ENCODE measurements at places on chromosomes 6 and 20. TPM values are rescaled to one million over a fixed set of nuclear protein-coding genes. Genes with fewer than 3 reads are reported as not detected.

Gene ADGRF4
- total RNA-seq: not detected

Gene LIN28B
- not detected for total RNA-seq

Gene FAM209B
- 1.3 TPM for total RNA-seq

Gene EDN1
- not detected for total RNA-seq

- DNase-seq: peak; percentile 28
These were observed 255.6 kb downstream of the ERMARD start for GRCh38 chr6:170006900-170007467.

GRCh38 chr6:90468080-90468479 lies 118.8 kb downstream of the MAP3K7 start:
- peak; percentile 50 for DNase-seq

Gene TMEM200A
- total RNA-seq: 5.0 TPM

- DNase-seq: no peak
These were observed 244.9 kb downstream of the DHX35 start for GRCh38 chr20:39206899-39207564.

GRCh38 chr6:37783025-37783855 lies 36.3 kb upstream of the ZFAND3 start:
- no peak for DNase-seq

- DNase-seq: no peak
These were observed 684.2 kb downstream of the KIF16B start for GRCh38 chr20:15889061-15889460.

DNA sequence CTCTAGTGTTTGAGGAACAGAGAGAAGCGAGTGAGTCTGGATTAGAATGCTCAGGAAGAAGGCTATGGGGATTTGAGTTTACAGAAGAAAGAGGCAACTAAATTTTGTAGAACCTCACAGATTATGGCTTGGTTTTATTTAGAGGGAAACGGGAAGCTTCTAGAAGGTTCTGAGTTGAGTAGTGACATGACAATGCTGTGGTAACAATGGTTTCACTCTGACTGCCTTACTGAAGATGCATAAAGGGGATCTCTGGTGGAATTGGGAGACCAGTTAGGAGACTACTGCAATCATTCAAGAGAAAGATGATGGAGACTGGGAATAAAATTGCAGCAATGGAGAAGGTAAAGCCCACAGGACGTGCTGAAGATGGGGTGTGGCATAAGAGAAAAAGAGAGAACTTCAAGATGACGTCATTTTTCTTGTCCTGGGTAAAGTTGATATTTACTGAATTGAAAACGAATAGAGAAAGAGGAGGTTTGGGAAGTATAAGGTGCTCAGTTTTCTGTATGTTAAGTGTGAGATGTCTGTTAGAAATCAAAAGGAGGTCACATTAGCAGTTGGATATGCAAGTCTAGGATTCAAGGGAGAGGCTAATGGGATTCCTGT lies 710.1 kb upstream of the NRSN1 start:
- no peak for DNase-seq

DNA sequence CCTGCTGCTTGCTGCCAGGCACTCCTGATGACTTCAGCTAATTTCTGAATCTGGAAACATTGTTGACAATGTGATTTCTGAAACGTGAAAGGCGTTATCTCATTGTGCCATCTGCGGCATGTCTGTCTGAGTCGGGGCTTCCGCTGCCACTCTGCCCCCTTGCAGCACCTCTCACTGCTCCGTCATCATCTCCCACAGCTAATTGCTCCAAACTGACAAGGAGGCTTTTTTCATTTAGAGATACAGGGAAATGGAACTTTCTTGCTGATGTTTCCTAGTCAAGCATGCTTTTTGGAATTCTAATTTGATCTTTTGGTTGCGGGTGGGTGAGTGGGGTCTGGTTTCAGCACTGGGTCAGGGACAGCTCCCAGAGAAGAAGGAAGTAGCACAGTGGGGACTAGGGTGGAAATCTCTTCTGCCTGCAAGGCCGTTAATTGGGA lies 233.5 kb downstream of the DHX35 start:
- DNase-seq: no peak

Gene C20orf204
- 17.5 TPM for total RNA-seq

- DNase-seq: no peak
These were observed 39.4 kb upstream of the CCN6 start for GRCh38 chr6:112014483-112014882.

Gene SLC17A9
- 34.1 TPM for total RNA-seq

DNA sequence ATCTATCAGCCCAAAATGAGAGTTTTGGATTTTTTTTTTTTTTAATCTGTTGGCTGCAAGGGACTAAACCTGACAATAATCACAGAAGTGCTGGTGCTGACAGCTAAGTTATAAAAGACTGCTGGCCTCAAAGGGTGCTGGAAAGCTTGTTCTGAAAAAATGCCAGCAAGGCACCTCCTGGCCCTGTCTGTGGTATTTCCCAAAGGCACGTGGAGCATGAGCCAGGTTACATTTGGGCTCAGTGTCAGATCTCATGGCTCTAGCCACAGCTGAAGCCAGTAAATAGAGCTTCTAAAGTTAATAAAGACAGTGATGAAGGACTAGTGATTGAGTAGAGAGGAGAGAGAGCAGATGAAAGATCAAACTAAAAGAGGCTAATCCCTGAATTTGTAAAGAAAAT lies 178.9 kb downstream of the FUT9 start:
- DNase-seq: no peak

Gene GABRR2
- total RNA-seq: 0.67 TPM

- no peak for DNase-seq
These were observed 18.2 kb upstream of the SRC start for GRCh38 chr20:37327748-37328147.

DNA sequence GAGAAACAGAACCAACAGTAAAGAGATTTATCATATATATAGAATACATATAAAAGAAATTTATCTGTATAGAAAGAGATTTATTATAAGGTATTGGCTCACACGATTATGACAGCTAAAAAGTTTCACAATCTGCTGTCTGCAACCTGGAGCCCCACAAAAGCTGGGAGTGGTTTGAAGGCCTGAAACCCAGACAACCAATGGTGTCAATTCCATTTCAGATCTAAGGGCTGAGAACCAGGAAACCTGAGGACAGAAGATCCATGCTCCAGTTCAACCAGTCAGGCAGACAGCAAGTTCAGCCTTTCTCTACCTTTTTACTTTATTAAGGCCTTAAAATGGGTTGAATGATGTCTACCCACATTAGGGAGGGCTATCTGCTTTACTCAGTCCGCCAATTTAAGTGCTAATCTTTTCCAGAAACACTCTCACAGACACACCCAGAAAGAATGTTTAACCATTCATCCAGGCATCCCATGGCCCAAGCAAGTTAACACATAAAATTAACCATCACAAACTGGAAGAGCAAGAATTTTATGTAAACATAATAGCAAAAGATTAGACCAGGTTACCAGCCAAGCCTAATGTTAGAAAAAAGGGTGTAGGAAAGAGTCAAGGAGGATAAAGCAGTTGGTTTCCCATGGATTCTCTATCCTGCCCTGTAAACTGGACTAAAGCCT lies 170.9 kb downstream of the FUT9 start:
- no peak for DNase-seq

GRCh38 chr6:144219056-144219685 lies 66.0 kb upstream of the UTRN start:
- no peak for DNase-seq

DNA sequence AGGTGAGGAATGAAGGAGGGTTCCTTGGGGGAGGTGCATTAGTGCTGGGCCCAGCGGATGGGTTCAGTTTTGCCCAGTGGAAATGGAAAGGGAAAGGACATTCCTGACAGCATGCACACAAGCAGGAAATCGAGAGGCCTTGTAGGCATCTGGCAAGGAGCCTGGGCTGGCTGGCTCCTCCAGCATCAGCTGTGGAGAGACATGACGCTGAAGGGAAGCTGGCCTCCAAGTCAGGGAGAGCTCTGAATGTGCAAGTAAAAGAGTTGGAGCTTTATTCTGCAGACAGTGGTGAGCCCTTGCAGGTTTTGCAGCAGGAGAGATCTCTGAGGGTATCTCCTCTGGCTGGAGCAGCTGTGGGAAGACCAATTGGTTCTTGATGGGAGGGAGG lies 154.3 kb downstream of the MRPL14 start:
- DNase-seq: no peak

GRCh38 chr6:82569022-82569421 lies 205.4 kb downstream of the TPBG start:
- no peak for DNase-seq

DNA sequence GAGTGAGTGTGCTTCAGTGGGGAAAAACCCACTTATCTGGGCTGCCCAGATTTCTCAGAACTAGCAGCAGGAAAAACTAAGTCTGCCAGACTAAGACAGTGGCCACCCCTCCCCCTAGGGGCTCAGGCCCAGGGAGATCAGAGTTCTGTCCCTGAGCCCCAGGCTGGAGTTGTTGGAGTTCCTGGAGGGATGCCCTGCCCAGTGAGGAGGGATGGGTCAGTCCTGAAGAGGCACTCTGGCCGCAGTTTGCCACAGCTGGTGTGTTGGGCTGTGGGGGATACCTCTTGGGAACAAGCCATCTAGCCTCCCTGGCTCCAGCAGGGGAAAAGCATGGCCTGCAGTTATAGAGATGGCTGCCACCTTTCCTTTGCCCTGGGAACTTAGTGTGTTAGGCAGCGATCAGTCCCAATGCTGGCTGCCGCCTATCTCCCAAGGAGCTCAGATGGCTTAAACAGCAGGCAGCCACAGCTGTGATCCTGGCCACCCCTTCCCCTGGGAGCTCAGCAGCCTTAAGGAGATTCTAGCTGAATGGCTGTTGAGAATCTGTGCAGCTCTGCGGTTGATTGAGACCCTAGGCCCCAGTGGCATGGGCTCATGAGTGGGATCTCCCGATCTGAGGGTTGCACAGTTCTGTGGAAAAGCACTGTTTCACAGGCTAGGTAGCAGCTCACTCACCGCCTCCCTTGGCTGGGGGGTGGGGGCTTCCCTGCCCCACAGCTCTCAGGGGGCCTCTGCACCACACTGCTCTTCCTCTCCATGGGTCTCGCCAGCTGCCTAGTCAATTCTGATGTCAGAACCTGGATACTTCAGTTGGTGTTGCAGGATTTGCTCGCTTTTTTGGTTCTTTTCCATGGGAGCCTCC lies 13.2 kb downstream of the SIRPG start:
- DNase-seq: no peak

GRCh38 chr6:15596186-15596896 lies 66.5 kb downstream of the DTNBP1 start:
- DNase-seq: no peak

DNA sequence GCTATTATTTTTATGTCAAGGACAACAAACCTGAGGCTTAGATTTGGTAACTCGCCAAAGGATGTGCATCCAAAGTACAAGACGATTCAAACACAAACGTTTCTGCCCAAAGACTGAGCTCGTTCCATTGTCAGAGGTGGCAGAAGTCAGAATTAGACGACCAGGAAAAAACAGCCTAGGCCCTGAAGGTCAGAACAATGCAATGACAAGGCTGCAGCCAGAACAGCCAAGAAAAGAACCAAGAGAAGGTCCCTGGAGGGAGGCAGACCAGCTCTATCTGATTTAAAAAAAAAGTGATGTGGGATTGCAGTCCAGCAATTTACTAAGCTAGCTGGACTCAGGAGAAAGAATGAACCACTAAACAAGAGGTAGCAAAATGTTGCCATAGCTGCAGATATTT lies 54.2 kb downstream of the NCOA7 start:
- DNase-seq: no peak

DNA sequence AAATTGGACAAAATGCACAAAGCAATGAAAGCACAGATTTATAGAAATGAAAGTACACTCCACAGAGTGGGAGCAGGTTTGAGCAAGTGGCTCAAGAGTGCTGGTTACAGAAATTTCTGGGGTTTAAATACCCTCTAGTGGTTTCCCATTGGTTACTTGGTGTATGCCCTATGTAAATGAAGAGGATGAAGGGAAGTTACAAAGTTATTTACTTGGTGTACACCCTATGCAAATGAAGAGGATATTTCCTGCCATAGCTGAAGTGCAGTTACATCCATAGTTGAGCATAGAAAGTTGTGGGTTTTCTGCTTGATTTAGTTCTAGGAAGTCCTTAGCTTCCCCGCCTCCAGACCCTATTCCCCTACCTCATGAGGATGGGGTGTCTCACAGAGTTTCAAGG lies 22.7 kb downstream of the BCAS1 start:
- no peak for DNase-seq

DNA sequence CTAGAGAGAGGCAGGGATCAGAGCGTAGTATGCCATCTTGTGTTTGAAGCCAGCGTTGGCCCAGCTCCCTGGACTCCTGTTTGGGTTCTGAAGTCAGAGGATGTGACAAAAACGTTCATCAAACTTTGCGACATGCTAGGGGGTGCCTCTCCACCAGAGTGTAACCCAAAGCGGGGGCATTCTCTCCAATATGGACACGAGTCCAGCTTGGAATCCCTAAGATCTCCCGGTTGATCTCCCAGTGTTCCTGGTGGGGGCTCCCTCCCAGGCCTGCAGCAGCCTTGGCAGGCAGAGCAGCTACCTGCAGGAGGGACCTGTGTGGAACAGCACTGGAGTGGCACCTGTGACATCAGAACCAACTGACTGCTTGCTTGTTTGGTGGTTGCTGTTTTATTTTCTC lies 218.8 kb upstream of the ECI2 start:
- DNase-seq: no peak

- DNase-seq: no peak
These were observed 80.0 kb downstream of the CBFA2T2 start for GRCh38 chr20:33569802-33570391.

DNA sequence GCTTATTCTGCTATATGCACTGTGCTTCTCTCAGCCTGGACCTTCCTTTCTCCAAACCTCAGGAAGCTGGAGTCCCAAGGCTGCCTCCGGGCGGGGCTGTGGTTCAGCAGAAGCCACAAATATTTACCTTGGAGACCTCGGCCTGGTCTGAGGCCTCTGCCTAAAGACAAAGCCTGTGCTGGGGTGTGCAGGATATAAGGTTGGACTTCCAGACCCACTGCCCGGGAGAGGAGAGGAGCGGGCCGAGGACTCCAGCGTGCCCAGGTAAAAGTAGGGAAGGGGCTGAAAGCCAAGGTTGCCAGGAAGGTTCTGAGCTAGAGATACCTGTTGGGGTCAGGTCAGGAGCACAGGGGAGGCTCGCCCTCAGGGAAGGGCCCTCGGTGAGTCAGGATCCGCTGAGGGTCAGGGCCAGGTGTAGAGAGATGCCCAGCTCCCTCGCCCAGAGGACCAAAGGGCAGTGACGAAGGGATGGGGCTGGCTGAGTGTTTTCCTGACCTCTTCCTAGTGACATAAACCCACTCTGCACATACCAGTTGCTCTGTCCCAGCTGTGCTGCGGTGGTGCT lies at the start of gene BPIFB1:
TSS of gene BPIFB1 (plus strand) at position 224 of the 565 bp plus-strand sequence. CDS start 2,860 bp downstream, outside the sequence.
- DNase-seq: no peak

- DNase-seq: no peak
These were observed 140.3 kb downstream of the BCAS1 start for GRCh38 chr20:53929974-53930650.

Gene OPRL1
- 0.99 TPM for total RNA-seq

DNA sequence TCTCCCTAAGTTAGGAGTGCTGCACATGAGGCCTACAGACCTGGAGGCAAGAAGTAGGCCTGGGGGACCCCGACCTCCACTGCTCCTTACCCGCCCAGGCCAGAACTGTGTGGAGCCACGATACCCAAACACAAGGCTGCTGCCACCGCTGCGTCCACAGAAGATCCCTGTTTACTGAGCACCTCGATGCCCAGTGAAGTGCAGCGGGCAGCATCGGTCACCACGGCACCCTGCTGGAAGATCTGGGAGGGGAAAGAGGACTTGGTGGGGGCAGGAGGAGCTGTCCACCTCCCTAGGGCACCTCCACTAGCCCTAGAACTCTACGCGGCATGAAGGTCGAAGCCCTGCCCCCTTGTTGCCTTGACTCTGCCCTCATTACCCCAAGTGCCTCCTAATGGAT lies 9.9 kb downstream of the GGT7 start:
- no peak for DNase-seq

- no peak for DNase-seq
These were observed 9.0 kb upstream of the PLCB4 start for GRCh38 chr20:9059931-9060330.

Measured in activated CD8-positive, alpha-beta memory T cell treated with anti-CD3 and anti-CD28 coated beads, Interleukin-2, amount 10 ng/mL, durations not matched to agents 7 days and 5 days (primary cell).